Activated gamma-delta T cell treated with Interleukin-2 at 50 U/mL for 16 hours (primary cell): ENCODE measurements at places on chromosomes 3 and 15.

- no peak for DNase-seq
These were observed 129.1 kb downstream of the ZNF621 start for GRCh38 chr3:40653878-40654277.

GRCh38 chr3:28151608-28152228 is 89.7 kb upstream of the CMC1 start:
- no peak for DNase-seq

DNA sequence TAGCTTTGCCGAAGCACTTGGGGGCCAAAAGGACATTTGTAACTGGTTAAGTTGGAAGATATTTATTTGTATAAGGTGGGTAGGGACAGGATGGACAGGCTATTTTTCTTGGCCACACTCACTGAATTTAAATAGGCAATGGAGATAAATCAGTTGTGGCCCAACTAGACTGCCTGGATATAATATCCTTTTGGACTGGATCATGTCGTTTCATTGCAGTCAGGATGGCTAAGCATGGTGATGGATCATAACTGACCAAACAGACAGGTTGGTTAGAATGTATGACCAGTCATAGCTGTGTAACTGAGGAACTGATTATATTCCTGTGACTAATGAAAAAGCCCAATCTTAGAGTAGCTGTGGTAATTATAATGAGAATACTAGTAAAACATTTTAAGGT is 284.0 kb downstream of the LPP start:
- DNase-seq, result no peak

DNA sequence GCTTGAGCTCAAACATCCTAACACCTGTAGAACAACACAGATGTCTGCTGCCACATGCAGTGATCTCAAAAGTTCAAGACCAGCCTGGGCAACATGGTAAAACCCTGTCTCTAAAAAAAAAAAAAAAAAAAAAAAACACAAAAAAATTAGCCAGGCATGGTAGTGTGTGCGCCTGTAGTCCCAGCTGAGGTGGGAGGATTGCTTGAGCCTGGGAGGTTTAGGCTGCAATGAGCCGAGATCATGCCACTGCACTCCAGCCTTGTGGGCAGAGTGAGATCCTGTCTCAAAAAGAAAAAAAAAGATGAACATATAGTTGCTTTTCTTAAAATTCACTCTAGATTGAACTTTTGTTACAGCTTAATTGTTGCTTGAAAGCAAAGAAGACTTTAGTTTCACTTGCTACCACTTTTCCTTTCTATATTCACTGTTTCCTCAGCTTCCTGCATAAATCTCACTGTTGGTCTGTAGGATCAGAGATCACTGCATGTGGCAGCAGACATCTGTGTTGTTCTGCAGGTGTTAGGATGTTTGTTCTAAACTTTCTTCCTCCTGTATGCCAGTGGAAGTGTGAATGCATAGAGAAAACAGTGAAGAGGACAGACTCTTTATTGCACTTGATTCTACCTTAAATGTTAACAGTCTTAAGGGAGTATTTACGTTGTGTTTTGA is 12.6 kb downstream of the RAB11A start:
- DNase-seq, result no peak

GRCh38 chr15:27359586-27359985 is 388.6 kb downstream of the GABRG3 start:
- no peak for DNase-seq
